ENCODE measurements at places on chromosomes 1 and 21. TPM values are rescaled to one million over a fixed set of nuclear protein-coding genes. Genes with fewer than 3 reads are reported as not detected.

LHX4 gene
- total RNA-seq: 0.16 TPM

EVA1C gene
- 19.0 TPM for total RNA-seq

TNFRSF1B gene
- 20.9 TPM for total RNA-seq

GPX7 gene
- total RNA-seq: 6.6 TPM

ZNF683 gene
- not detected for total RNA-seq

GJB3 gene
- 0.39 TPM for total RNA-seq

FCN3 gene
- 0.38 TPM for total RNA-seq

VAV3 gene
- 14.0 TPM for total RNA-seq

MMEL1 gene
- 0.93 TPM for total RNA-seq

SNRPE gene
- total RNA-seq: 50.6 TPM

C1orf216 gene
- 73.2 TPM for total RNA-seq

DENND2C gene
- 1.6 TPM for total RNA-seq

FBXO44 gene
- 137 TPM for total RNA-seq

PLEKHG5 gene
- 46.5 TPM for total RNA-seq

GUCA2B gene
- not detected for total RNA-seq

REN gene
- not detected for total RNA-seq

DNAI4 gene
- 32.3 TPM for total RNA-seq

CELSR2 gene
- total RNA-seq: 181 TPM

LAMB3 gene
- total RNA-seq: 4.2 TPM

OR2T2 gene
- total RNA-seq: 0.67 TPM

TMEM200B gene
- total RNA-seq: 0.74 TPM

NFYC gene
- total RNA-seq: 60.6 TPM

RAB7B gene
- total RNA-seq: 3.2 TPM

RHBG gene
- total RNA-seq: not detected

SLC44A5 gene
- 8.0 TPM for total RNA-seq

KCND3 gene
- 84.8 TPM for total RNA-seq

CFAP45 gene
- total RNA-seq: not detected

OR10K2 gene
- total RNA-seq: not detected

C1orf146 gene
- not detected for total RNA-seq

SYDE2 gene
- total RNA-seq: 6.8 TPM

NUDT4B gene
- 0.64 TPM for total RNA-seq
